ENCODE measurements at places on chromosomes 1 and 21.

- no peak for DNase-seq
Measured at GRCh38 chr1:232278925-232279324, 351.0 kb downstream of the SIPA1L2 start.

DNA sequence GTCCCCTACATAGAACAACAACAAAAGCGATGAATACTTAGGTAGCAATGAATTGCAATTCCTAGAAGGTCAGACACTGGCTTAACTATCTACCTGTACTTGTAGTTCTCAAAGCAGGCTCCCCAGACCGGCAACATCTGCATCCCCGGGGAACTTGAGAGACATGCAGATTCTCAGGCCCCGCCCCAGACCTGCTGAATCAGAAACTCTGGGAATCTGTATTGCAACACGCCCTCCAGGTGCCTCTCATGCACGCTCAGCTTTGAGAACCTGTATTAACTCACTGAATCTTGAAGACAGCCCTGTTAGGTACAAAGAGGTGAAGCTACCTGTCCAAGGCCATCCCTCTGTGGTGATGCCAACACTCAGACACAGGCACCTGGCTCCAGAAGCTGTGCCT, 128.1 kb downstream of the KAZN start:
- no peak for DNase-seq

GRCh38 chr1:4652631-4653327, 1.6 kb upstream of the AJAP1 start:
- DNase-seq = peak; percentile 26

DNA sequence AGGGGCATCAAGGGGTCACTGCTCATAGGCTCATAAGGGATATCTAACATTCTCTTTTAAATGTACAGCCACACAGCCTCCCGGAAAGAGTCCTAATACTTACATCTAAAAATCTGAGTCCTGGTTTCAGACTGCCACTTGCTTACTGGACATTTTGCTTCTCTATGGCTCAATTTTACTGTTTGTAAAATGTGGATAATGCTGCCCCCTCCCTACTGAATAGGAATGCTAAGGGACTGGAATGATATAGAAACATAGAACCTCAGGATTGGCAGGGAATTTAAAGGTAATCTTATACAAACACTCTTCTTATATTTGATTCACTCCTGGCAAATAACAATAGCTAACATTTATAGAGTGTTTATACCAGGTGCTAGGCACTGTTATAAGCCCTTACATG, 910 bp upstream of the TNR start:
- no peak for DNase-seq

GRCh38 chr1:221812905-221813597, 71.2 kb upstream of the DUSP10 start:
- DNase-seq = no peak

DNA sequence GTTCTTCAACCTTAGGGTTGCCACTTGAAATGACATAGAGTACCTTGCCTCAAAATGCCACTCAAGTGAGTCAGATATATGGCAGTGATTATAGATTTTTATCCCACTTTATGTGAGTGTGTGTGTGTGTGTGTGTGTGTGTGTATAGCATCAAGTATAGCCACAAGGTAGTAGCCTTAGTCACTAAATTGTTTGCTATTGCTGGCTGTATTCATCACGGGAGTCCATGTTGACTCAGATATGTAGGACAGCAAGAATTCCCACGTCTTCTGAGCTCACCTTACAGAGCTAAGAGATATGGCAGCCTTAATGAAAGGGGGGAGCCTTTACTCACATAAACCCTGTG, 9.3 kb downstream of the ETS2 start:
- no peak for DNase-seq

- no peak for DNase-seq
Measured at GRCh38 chr1:113895098-113895497, 7.7 kb upstream of the BCL2L15 start.

GRCh38 chr21:24594082-24594481, 1013.2 kb downstream of the MRPL39 start:
- DNase-seq = no peak

DNA sequence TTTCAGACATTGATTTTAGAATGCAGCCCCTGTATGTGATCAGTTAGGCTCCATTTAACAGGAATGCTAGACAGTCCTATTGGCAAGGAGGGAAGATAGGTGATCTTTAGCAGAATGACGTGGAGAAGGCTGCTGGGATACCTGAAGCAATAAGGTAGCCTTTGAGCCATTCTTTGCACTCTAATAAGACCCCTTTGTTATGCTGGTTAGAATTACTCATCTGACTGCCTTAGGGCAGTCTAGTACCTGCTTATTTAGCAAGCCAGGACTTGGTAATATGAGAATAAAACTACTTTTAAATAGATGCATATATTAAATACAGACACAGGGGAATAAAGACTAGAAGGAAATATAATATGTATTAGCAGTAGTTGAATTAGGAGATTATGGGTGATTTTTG, 29.1 kb downstream of the NGF start:
- no peak for DNase-seq

- DNase-seq = no peak
Measured at GRCh38 chr21:26320596-26320995, 150.0 kb upstream of the APP start.

- no peak for DNase-seq
Measured at GRCh38 chr1:81699234-81699633, 101.5 kb upstream of the ADGRL2 start.

DNA sequence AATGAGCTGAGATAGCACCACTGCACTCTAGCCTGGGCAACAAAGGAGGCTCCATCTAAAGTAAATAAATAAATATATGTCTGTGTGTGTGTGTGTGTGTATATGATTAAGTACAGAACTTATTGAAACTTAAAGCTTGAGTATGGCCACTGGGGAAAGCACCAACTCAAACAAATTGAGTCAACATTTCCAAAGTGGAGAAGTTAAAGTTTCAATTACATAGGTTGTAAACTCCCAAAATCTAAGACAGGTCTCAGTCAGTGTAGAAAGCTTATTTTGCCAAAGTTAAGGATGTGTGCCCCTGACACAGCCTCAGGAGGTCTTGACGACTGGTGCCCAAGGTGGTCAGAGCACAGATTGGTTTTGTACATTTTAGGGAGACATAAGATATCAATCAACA, 458.9 kb upstream of the RGS18 start:
- no peak for DNase-seq

- no peak for DNase-seq
Measured at GRCh38 chr1:173861731-173862145, 6.1 kb downstream of the GAS5 start.

GRCh38 chr1:41939194-41939593, 20.5 kb upstream of the HIVEP3 start:
- no peak for DNase-seq

DNA sequence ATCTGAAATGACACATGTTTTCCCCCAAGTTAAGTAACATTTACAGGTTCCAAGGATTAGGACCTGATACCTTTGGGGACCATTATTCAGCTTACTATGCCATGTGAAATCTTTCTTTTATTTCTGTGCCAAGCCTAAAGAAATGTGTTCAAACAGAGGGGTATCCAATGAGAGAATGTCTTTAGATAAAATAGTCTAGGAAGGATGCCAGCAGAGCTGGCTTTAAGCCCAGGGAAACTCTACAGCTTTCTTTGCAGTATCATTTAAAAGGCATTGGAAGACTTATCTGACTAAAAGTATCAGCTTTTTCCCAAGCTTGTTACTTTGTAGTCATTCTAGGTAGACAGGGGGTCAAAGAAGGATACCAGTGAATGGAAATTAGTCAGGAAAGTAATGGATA, 860.4 kb downstream of the PLA2G4A start:
- DNase-seq = no peak

DNA sequence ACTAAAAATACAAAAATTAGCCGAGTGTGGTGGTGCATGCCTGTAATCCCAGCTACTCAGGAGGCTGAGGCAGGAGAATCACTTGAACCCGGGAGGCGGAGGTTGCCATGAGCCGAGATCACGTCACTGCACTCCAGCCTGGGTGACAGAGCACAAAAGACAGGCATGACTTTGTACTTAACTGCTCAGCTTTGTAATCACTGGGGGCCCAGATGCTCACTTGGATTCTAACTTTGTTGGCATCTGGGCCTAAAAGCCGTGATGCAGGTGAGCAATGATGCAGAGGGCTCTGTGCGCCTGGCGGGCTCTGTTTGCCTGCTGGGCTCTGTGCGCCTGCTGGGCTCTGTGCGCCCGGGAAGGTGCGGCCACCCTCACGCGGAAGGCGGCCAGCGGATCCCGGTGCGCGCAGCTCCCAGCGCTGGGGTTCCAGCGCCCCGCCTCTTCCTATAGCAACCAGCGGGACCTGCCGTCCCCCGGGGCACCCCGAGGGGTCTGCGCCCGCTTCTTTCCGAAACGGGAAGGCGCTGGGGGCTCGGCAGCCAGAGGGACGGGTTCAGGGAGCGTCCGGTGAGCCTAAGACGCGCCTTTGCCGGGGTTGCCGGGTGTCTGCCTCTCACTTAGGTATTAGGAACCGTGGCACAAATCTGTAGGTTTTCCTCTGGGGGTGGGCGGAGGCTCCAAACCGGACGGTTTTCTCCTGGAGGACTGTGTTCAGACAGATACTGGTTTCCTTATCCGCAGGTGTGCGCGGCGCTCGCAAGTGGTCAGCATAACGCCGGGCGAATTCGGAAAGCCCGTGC, 31.7 kb downstream of the PRMT2 start:
- no peak for DNase-seq

- no peak for DNase-seq
Measured at GRCh38 chr1:20708057-20708456, 9.8 kb downstream of the KIF17 start.

DNA sequence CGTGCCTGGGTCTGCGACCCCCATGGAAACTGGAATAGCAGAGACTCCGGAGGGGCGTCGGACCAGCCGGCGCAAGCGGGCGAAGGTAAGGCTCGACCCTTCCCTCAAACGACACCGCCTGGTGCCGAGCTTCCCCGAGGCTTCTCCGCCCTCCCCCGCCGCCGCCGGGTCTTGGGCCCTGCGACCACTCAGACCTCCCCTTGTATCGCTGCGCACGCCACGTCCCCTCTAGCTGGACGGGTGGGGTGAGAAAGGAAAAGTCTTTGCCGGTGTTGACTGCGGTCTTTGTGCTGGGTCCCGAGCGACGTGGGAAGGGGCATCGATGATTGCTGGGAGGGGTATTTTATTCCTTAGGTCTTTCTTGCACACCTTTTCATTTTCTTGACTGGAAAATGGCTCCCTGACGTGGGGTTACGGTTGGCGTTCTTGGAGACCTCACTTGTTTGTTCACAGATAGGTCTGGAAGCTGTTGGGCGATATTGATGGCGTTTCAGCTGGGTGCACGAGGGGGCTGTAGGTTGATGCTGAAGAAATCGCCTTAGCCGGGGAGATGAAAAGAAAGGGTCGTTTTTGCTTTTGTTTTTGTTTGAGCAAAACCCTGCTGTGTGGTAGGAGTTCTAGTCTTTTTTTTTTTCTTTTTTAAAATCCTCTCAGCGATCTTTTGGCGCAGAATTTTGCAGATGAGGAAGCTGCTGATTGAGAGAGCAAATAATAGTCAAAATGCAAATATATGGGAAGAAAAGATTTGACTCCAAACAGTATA, 776 bp downstream of the KDM1A start:
- DNase-seq = no peak

GRCh38 chr1:43688594-43689000, 18.7 kb upstream of the ST3GAL3 start:
- no peak for DNase-seq

GRCh38 chr1:178531887-178532286, 19.0 kb downstream of the TEX35 start:
- DNase-seq = no peak

- DNase-seq = no peak
Measured at GRCh38 chr1:66095190-66095589, 302.5 kb downstream of the PDE4B start.

DNA sequence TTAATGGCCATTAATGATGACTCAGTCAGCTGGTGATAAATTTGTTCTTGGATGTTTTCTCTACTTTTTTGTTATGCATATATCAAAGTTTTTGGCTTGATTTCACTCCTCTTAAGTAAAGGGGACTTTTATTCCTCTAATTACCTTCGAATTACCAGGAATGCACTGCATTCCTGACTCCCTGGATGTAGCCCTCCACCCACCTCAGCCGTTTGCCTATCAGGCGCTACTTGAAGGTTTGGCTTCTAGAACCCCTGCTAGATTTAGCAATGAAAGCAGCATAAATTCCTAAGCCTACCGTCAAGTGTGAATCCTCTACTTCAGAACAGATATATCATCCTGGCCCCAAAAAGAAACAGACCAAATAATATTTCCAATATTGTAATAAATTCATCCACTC, 387.8 kb upstream of the ADGRL2 start:
- DNase-seq = no peak

DNA sequence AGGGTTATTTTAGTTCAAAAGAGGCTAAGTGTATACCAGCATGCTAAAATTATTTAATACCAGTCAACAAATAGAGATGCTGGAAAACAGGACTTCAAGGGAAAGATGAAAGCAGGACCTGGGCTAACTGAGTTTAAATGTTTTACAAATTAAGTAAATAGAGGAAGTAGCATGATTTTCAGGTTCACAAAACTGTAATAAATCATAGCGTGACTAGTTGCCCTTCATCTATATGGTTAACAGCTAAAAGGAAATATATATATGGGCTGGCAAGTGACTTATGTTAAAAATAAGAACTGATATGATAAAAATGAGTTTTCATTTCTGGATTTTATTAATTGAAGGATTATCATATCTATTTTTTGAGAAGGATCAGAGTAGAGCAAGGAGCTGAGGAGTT, 25.6 kb downstream of the DPYD start:
- no peak for DNase-seq

GRCh38 chr1:183544598-183545297, 45.5 kb downstream of the NCF2 start:
- no peak for DNase-seq

GRCh38 chr1:184836141-184836540, 81.5 kb upstream of the EDEM3 start:
- no peak for DNase-seq

GRCh38 chr1:56295949-56296929, 283.1 kb downstream of the PLPP3 start:
- DNase-seq = no peak

DNA sequence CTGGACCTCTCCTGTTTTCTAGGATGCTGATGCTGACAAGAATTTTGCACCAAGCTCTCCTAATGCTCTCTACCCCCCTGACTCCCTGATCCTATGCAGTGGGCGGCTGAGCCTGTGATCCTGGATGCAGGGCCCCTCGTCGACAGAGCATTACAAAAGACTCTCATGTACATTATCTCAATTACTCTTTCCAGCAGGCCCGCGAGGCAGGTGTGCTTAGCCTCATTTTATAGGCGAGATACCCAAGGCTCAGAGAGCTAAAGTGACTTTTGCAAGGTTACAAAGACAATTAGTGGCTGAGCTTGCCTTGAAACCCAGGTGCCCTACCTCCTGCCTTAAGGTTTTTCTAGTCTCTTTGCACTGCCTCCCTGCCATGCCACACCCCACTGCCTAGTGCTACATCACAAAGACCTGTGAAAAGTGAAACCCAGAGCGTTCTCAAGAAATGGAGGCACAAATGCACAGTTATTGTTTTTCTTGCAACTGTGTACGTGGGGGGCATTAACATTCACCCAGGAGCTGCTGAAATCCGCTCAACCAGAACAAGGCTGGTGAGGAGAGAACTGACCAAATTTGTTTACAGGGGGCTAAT, 10.0 kb upstream of the C8A start:
- DNase-seq = no peak

Data from stimulated activated CD4-positive, alpha-beta T cell treated with anti-CD3 and anti-CD28 coated beads, Interleukin-2, amount 100 ng/mL, for 4 hours (primary cell).